ENCODE measurements at places on chromosomes 5 and 9.

DNA sequence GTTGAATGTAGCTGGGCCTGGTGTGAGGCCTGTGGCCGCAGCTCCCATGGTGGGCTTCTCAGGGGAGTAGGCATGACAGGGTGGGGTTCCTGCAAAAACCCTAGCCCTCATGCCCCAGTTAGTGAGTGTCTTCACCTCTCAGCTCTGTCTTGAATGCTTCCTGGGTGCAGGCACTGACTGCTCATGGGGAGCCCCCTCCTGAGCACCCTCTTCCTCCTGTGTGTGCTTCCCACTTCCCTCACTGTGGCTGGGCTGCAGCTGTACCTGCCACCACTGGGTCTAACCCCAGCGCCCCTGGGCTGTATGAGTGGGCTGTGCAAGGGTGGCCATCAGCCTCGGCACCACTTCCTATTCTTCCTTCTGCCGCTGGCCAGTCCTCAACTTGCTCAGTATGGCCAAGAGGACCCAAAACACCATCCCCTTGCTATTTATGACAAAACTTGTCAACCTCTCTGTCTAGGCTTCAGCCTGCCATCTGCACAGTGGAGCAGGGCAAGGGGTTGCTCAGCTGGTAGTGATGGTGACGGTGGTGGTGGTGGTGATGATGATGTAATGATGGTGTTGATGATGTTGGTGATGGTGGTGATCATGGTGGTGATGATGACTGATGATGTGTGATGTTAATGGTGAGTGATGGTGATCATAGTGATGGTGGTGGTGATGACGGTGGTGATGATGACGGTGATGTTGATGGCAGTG, 67.5 kb downstream of the RXRA start:
- DNase-seq: no peak

DNA sequence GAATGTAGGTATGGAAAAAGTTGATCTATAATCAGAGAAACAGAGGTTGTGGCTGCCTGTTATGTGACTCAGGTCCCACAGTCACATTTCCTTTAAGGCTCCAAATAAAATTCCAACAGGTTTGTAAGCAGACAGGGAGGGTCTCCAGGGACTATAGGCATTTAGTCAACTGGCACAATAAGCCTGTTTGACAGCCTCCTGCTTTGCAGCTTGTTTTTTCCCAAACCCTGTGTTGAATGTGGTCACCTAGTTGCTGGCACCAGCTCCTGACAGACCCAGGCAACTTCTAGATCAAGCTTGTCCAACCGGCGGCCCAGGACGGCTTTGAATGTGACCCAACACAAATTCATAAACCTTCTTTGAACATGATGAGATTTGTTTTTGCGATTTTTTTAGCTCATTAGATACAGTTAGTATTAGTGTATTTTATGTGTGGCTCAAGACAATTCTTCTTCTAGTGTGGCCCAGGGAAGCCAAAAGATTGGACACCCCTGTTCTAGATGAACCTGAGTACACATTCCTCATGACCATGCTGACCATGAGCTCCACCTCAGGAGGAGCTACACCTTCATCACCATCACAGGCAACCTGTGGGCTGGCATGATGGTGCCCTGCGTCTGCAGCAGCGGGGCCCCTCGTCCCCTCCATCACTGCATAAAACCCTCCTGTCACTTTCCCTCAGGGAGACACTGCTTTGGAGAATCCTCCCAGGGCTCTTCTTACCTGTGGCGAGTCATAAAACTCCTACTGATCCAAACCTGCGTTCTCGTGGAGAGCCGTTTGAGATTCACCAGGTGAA, 15.7 kb upstream of the GRHPR start:
- DNase-seq: no peak

- no peak for DNase-seq
These were observed 6.7 kb downstream of the PTGS1 start for GRCh38 chr9:122377241-122378164.

DNA sequence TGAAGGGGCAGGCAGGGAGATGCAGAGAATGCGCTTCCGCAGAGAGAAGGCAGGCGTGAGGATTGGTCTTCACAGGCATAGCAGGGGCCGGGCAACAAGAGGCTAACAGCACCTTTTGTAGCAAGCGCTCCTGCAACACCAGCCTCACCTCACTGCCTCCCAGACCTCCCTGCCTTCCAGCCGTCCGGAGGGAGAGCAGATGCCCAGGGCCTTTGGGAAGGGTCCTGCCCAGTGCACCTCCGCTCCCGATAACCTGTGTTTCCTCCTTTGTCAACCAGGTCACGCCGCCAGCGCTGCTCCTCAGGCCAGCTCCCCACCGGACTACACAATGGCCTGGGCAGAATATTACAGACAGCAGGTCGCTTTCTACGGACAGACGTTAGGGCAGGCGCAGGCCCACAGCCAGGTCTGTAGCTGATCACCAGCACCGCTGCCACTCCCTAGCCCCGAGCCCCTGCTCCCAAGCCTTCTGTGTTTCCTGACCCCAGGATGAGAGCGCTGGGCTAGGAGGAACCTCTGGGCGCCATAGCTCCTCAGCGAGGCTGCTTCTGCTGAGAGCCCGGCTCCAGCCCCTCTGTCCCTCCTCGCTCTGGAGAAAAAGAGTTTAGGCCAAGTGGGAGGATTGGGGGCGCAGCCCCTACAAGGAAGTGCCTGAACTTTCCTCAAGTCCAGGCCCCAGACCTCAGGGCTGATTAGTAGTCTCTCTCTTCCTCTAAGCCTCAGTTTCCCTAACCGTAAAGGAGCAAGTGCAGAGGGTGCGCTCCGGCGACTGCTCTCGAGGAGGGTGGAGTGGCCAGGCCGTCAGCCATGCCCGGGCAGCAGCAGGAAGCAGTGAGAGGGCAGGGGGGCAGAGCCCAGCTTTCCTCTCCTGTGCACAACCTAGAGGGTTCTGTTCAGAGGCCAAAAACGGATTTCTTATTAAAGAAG, 28.4 kb upstream of the PRDM12 start:
- DNase-seq: no peak

DNA sequence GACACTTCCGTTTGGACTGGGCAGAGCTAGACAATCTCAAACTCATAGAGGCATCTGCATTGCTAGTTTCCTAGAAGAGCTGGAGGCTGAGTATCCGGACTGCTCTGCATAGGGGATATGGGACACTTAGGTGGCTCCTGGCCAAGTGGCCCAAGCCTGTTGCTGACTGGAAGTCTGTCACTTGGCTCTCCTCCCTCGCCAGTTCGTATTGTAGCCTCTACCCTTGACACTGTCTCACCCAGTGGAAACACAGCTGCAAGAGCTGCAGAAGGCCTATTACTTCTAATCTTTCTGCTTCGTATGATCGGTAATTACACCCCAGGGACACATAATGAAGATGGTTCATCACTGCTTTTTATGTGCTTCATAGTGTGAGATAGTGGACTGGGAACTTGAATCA, 34.7 kb downstream of the ITGA1 start:
- no peak for DNase-seq

- no peak for DNase-seq
These were observed 624.2 kb upstream of the GRIN3A start for GRCh38 chr9:102362470-102363132.

DNA sequence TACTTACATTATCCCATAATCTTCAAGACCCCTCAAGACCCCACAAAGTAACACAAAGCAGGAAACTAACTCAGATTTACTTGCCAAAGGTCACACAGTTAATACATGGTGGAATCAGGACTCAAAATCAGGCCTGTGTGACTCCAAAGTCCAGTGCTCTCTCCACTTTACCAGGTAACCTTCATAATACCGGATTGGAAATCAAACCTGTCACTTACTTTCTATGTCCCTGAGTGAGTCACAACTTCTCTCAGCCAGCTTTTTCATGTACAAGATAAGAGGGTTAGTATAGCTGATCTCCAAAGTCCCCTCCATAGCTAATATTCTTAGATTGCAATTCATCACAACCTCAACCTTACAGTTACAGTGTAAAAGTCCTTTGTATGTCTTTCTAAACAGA, 17.1 kb downstream of the STRBP start:
- DNase-seq: no peak

GRCh38 chr9:90894986-90895687, 93.5 kb downstream of the SYK start:
- DNase-seq: no peak

- DNase-seq: no peak
These were observed 302.4 kb downstream of the ATPSCKMT start for GRCh38 chr5:9947225-9947714.

GRCh38 chr5:116374434-116374852, 200.2 kb downstream of the SEMA6A start:
- no peak for DNase-seq

DNA sequence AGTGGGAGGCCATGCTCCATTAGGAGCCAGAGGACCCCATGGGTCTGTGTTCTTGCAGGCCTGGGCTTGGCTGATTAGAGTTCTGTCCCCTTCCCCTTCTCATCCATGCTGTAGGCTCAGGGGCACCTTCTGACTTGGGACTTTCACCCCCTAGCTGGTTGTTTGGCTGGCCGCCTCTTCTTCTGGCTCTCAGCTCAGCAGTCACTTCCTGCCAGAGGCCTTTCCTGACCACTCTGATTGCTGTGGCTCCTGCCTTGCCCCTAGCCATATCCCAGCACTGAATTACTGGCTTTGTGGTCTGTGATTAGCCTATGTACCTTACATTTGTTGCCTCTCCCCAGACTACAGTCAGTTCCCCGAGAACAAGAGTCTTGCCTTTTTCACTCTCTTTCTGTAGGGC, 14.6 kb downstream of the ENTREP1 start:
- DNase-seq: no peak

- DNase-seq: no peak
These were observed 5.9 kb downstream of the AK1 start for GRCh38 chr9:127871531-127871930.

- peak; percentile 68 for DNase-seq
These were observed 266.2 kb downstream of the FBXL17 start for GRCh38 chr5:108115673-108116072.

DNA sequence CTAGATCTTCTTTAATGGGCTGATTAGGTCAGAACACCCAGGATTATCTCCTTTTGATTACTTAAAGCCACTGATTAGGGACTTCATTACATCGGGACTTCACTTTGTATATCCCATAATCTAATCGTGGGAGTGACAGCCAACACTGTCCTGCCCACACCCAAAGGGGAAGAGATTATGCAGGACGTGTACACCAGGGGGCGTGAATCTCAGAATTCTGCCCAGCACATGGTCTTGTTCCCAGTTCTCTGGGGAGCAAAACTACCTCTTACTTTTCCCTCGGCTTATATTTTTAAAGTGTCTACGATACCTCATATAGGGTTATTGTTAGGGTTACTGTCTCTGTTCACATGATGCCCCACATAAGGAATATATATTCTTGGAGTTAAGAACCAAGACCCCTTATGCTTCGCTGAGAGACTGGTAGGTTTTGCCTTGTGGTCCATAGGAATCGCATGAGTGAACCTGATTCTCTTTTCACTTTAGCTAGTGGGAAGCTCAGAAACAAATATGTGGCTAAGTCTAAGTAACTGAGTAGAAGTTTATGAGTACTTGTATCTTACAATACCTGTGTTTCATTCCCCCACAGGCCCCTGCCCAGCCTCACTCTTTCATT, 192.7 kb downstream of the GNA14 start:
- DNase-seq: no peak

- DNase-seq: no peak
These were observed 47.7 kb downstream of the ZNF608 start for GRCh38 chr5:124698770-124699169.

GRCh38 chr9:35203528-35203927, 41.7 kb downstream of the UNC13B start:
- DNase-seq: no peak

- no peak for DNase-seq
These were observed 1.4 kb upstream of the SPATA6L start for GRCh38 chr9:4667681-4668080.

GRCh38 chr5:147857302-147858129, 21.0 kb upstream of the SCGB3A2 start:
- peak; percentile 31 for DNase-seq

GRCh38 chr5:21058289-21058688, 1070.3 kb upstream of the CDH18 start:
- no peak for DNase-seq

GRCh38 chr5:177111720-177112394, 21.7 kb upstream of the NSD1 start:
- no peak for DNase-seq

DNA sequence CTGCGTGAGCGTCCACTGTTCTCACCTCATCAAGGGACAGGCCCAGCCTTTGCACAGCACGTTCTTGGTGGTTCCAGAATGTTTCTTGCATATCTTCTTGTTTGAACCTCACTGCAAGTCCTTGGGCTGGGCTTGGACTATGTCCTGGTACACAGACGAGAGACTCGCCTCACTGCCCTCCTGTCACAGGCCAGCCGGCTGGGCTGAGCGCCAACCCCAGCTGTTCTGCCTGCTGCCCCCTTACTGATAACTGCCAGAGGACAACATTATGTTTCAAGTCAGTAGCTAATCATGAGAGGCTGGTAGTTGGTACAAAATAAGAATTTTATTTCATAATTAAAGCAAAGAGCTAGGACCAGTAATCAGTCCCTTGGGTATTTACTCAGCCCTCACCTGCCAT, 52.8 kb upstream of the LRRTM2 start:
- DNase-seq: no peak

DNA sequence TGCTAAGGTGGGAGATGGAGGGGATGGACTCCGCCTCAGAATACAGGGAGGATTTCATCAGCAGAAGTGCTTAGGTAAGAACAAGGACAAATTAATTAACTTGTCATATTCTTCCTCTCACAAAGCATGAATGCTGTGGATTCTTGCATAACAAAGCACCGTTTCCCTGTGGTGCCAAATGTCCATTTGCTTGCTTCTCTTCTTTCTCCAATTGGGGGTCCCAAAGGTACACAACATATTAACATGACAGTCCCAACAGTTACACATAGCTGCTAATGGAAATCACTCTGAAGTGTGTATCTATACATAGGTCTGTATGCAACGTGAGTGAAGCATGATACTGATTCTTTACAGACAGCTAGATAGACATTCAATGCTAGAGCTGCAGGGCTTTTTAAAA, 146.7 kb upstream of the EFNA5 start:
- DNase-seq: no peak

GRCh38 chr5:123285122-123286023, 137.8 kb downstream of the CEP120 start:
- no peak for DNase-seq

GRCh38 chr9:34443976-34444375, 14.4 kb downstream of the FAM219A start:
- no peak for DNase-seq

DNA sequence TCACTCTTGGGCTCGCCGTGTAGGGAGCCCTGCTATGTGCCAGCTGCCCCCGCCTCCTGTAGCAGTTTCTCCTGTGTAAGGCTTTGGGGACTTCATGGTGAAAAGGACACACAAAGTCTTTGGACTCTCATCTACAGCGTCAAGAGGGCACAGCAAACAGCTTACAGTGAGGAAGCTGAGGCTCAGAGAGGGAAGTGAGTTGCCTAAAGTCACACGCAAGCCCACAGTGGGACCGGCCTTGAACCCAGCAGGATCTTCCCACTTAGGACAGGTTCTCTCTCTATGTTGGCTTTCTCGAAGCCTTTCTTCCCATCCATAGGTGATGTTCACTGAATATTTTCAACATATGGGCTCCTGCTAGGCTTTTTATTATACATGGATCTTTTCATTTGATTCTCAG, 9.8 kb upstream of the PRRX2 start:
- no peak for DNase-seq
